Muscle of back (tissue), 13 donors: ENCODE measurements at places on chromosomes 7 and 10. TPM values are rescaled to one million over a fixed set of nuclear protein-coding genes. Genes with fewer than 3 reads are reported as not detected.

PIK3CG gene
- 3.1 TPM for polyA plus RNA-seq

DYDC2 gene
- polyA plus RNA-seq = not detected

MLXIPL gene
- polyA plus RNA-seq = not detected

DNA sequence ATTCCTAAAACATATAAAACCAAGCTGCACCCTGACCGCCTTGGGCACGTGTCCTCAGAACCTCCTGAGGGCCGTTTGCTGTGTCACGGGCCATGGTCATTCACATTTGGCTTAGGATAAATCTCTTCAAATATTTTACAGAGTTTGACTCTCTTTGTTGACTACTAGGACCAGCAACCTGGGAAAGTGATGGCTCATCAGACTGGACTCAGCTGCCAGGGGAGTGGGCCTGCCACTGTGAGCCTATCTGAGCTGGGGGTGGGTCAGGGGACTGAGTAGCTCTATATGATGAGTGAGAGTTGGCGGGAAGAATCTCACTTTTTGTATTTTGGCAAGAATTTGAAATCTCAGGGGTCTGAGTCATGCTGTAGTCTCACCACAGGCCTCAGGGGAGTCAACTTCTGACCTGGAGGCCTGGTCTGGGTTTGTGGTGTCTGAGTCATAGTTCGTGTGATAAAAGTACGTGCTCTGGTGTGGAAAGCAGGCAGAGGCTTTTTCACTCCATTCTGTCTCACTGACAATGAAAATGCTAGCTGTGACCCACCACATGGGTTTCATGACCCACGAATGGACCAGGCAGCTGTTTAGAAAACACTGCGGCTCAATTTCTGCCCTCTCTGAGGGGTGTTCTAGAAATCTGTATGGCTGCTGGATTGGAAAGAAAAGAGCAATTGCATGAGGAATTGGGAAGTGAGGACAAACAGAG lies 4.2 kb upstream of the UPP1 start:
- peak; percentile 40 for DNase-seq

- no peak for DNase-seq
Measured at GRCh38 chr7:155344270-155344617, 46.6 kb downstream of the INSIG1 start.

- DNase-seq = no peak
Measured at GRCh38 chr7:112080978-112081377, 125.2 kb downstream of the DOCK4 start.

CCDC136 gene
- polyA plus RNA-seq = 22.5 TPM

- DNase-seq = no peak
Measured at GRCh38 chr7:42642699-42643098, 269.2 kb downstream of the C7orf25 start.

GRCh38 chr10:34076443-34076842 lies 738.7 kb downstream of the PARD3 start:
- no peak for DNase-seq

DNA sequence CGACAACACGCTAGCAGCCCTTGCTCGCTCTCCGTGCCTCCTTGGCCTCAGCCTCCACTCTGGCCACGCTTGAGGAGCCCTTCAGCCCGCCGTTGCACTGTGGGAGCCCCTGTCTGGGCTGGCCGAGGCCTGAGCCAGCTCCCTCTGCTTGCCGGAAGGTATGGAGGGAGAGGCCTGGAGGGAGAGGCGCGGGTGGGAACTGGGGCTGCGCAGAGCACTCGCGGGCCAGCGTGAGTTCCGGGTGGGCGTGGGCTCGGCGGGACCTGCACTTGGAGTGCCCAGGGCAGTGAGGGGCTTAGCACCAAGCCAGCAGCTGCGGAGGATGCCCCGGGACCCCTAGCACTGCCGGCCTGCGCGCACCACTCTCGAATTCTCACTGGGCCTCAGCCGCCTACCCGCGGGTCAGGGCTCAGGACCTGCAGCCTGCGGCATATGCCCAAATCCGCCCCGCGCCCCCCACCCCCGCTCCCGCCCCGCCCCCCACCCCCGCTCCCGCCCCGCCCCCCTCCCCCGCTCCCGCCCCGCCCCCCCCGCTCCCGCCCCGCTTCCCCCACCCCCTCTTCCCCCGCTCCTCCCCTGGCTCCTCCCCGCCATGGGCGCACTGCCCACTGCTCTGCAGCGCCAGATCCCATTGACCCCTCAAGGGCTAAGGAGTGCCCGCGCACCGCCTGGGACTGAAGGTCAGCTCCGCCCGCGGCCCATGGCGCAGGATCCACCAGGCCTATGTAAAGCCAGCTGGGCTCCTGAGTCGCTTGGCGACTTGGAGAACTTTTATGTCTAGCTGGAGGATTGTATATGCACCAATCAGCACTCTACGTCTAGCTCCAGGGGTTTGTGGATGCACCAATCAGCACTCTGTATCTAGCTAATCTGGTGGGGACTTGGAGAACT lies 15.9 kb upstream of the ACBD5 start:
- no peak for DNase-seq

ALKBH4 gene
- 6.6 TPM for polyA plus RNA-seq

GRCh38 chr7:131462059-131462458 lies 94.4 kb downstream of the PODXL start:
- no peak for DNase-seq

DNA sequence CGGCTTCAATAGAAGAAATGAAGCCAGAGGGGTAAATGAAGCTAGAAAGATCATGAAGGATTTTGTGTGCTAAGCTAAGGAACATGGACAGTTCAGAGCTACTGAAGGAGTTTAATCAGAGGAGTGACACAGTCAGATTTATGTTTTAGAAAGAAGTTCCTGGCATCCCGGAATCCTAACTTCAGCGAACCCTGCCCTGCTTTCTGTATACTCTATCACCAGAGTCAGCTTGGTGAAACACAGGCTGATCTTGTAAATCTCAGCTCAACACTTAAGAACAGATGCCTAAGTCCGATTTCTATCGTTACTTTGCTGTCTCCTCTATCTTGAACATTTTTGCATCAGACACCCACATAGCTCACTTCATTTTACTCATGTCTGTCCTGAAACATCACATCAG lies 9.1 kb downstream of the AHR start:
- no peak for DNase-seq

- peak; percentile 74 for DNase-seq
Measured at GRCh38 chr7:158849768-158850544, 6.4 kb upstream of the DYNC2I1 start.

DNA sequence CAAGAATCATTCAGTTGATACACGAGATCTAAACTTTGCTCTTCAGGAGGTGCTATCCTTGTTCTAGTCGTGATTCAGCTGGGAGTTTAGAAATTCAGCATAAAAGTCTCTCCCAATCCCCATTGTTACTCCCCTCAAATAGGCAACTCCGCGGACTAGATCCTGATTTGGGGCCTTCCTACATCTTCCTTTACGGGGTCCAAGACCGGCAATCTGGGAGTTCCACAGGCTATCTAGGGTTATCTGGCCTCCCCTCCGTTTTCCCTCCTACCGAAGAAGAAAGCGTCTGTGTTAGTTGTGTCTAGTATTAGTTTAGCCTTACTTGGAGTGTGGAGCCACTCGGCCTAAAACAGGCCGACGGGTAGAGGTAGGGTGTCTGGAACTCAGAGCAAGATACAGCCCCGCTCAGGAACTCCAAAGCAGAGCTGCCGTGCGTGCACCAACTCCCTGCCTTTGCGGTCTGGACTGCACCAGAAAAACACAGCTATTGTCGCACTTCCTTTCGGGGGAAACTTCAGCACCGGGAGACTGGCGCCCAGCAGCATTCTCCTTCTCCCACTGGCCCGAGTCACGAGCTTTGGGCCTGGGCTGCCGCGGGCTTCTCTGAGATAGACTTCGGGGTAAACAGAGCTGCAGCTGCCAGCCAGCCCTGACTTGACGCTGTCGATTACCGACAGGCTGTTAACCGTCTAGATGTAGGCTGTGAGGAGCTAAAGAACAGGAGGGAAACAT lies 1.5 kb upstream of the DLX5 start:
- no peak for DNase-seq

- DNase-seq = no peak
Measured at GRCh38 chr7:114432061-114432460, 17.4 kb downstream of the FOXP2 start.

ASB10 gene
- polyA plus RNA-seq = 3.3 TPM

SORCS3 gene
- not detected for polyA plus RNA-seq

NKX1-2 gene
- not detected for polyA plus RNA-seq

DNA sequence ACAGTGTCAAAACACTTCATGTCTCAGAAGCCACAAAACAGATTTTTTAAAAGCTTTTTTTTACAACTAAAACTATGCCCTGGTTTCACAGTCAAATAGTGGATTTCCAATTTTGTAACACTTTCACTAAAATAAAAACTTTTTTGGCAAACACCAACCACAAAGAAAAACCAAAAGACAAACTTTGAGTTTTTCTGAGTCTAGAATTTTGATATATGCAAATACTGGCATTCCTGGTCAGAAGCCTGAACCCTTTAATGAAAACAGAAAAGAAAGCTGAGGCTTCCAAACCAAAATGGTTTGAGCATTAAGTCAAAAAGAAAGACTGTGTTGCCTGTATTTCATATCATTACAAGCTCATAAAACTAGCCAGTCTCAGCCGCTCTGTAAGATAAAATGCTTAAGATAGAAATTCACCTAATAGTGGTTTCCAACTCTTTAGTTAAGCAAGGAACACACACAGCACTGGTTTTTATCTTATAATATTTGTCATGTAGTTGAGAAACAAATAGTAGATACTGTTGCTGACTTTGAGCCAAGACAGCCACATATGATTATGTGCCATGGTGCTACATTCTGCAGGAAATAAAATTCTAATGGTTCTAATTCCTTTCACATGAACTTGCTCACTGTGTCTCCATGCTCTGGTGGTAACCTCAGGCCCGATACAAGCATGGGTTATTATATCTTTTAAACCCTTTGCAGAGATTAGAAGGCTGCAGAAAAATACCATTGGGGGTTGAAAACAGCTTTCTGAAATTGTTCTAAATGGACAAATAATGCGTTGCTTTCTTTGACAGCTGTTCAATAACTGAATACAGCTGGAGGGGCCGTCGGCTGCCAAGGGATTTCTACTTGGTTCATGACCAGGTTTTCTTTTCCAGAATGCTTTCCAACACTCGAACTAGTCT lies 49.4 kb downstream of the FAM171A1 start:
- DNase-seq = peak; percentile 89
